H1 (cell line): ENCODE measurements at places on chromosomes 11 and 22.
A peak's percentile ranks its signal among the peaks of the same experiment; 100 is the strongest.

DNA sequence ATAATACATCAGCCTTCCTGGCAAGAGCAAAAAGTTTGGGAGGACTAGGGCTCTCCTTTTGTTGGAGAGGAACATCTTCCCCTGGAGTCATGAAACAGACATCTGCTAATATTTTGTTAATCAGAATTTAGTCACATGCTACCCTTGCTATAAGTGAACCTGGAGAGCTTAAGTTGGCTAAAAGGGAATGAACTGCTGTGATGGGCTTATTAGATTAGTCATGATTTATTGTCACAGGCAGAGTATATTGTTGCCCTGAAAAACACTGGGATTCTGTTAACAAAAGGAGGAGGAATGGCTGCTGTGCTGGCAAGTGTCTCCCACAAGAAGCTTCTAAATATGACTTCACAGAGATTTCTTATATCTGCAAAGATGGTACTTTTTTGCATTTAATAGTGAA, 16.0 kb downstream of the TCP11L1 start:
- DNase-seq: no peak

- peak; percentile 36 for DNase-seq
Measured at GRCh38 chr11:36258730-36259360, 30.4 kb downstream of the COMMD9 start.

DNA sequence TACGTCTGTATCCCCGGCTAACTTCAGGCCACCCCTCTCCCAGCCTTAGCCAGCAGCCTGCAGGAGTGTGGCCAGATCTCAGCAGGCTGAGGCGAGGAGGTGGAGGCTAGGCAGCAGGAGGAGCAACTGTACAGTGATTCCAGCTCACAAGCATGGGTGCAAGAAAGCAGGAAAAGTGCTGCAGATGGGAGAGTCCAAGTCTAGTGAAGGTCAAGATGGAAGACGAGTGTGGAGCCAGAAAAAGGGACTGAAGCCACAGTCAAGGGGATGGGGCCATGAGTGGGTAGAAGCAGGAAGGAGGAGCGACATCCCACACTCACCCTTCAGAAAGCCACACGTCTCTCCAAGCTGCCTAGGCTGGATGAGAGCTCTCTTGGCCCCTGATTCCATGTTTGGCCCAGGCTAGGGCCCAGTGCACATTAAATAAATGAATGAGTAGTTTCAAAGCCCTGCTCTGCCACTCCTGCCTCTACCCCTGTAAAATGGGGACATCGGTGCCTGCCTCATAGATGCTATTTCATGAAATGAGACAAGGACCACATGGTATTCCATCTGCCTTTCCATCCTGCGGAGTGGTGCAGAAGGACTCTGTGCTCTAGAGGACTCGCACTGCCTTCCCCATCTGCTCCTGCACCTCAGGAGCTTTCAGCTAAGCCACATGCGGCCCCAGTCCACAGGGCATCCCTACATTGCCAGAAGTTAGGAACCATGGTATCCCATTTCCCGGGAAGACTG, 2.9 kb downstream of the YDJC start:
- no peak for DNase-seq

DNA sequence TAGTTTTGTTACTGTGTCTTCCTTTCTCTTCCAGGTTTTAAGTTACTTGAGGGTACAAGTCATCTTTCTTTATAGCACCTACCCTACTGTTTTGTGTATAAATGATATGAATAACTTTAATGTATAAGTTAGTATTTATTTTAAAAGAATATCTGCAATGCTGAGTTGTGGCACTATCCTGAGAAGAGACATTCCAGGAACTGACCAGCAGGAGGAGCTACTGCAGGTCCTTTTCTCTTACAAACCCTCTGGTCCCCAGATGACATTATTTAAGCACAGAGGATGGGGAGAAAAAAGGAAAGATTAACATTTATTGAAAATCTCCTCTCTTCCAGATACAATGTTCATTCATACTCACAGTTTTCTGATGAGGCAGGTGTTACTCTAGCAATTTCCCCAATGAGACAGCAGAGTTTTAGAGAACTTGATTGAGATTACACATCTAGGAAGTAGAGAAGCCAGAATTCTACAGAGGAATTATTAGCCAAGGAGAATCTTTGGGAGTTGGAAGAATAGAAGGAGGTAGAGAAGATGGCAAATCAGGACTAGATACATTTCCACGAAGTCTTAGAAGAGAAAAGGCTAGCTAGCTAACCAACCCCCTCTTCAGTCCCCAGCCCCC, 541.2 kb upstream of the API5 start:
- DNase-seq: peak; percentile 7

DNA sequence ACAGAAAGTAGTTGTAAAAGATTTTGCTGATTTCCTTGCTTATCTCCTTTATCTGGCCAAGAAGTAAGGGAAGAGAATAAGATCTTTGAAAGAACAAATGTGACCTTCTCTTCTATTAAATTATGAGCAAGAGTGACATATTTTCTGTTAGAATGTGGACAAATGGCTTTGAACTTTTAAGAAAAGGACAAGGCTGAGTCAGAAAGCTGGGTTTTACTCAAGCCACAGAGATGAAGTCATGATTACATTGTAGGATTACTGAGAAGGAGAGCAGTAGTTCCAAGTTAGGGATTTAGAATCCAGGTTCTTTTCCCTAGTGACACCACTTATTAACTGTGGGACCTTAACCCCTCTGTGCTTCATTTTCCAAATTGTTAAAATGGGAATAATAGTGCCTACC, 13.5 kb downstream of the CCDC90B start:
- DNase-seq: no peak

- DNase-seq: no peak
Measured at GRCh38 chr11:123404676-123405075, 25.4 kb upstream of the GRAMD1B start.

GRCh38 chr11:63023841-63024648, 8.4 kb upstream of the SLC22A8 start:
- peak; percentile 29 for DNase-seq

- DNase-seq: no peak
Measured at GRCh38 chr11:19382131-19382611, 141.4 kb upstream of the E2F8 start.

GRCh38 chr11:61095021-61095420, 7.3 kb upstream of the CD5 start:
- no peak for DNase-seq

DNA sequence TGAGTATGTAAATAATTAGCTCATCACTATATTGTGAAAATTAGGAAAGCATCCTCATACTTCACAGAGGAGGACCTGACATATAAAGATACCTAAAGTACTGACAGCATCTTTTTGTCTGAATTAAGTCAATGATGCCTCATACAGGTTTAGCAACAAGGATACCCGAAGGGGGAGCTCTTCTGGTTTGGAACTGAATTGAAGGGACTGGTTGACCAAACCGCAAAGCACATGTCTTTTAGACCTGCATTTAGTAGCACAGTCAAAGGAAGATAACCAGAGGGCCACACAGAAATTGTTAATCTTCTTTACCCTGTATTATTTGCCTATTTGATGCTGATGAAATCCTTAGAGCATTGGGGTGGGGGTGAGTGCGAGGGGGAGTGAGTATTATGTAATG, 12.9 kb upstream of the WT1 start:
- DNase-seq: no peak

DNA sequence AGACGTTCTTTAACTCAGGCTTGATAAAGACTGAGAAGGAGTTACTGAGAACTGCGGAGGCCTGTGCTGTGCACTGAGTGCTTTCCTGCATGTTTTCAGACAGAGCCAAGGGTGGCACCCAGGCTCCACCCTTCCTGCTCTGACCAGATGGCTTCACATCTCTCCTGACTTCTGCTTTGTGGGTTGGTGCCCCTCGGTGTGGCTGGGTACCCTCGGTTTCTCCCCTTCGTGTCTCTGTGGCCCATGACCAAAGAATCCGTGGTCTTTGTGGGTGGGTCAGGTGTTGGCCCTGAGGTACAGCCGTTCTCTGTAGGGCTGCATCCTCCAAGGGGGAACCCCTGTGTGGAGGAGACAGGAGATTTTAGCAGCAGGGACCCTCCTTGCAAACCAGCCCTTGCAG, 34.3 kb downstream of the GRIK4 start:
- DNase-seq: no peak

DNA sequence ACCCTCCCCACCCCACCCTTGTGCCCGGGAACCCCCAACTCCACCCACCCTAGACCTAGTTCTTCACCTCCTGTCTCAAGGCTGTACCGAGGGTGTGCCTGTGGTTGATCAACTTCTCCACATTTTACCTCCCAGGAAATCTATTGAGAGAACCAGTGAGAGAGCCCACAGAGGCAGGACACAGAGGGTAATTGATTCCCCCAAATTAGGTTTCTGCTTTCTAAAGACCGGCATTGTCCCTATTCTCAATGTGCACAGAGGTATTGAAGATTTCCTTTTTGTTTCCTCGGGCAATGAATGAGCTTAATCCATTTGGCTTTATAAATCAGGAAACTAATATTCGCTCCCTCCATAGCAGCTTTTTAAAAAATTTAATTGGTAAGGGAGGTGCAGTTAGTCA, 6.0 kb upstream of the LMO1 start:
- DNase-seq: no peak

DNA sequence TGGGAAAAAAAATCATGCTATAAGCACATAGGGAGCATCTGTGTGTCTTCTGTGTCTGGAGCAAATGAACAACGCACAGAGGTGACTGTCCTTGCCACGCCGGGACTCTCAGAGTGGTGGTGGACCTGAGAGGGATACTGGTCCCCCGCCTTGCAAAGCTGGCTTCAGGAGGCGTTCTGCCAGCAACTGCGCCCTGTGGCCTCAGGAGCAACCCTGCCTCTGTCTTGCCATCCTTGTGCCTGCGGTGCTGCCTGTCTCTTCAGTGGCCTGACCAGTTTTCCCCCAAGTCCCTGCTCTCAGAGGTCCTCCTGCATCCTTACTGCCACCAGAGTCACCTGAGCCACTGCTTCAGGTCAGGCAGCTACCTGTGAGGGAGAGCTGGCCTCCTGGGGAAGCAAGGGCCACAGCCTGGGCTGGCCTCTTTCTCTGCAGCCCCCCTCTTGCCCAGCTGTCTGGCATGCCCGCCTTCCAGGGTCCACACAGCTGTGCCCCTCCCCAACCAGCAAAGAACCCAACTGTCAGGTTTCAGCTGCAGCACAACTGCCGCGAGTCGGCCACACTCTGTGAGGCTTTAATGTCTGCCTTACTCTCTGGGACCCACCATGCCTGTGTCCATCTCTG, 30.4 kb upstream of the YPEL1 start:
- no peak for DNase-seq

GRCh38 chr11:75374646-75375045, 23.2 kb upstream of the ARRB1 start:
- no peak for DNase-seq

DNA sequence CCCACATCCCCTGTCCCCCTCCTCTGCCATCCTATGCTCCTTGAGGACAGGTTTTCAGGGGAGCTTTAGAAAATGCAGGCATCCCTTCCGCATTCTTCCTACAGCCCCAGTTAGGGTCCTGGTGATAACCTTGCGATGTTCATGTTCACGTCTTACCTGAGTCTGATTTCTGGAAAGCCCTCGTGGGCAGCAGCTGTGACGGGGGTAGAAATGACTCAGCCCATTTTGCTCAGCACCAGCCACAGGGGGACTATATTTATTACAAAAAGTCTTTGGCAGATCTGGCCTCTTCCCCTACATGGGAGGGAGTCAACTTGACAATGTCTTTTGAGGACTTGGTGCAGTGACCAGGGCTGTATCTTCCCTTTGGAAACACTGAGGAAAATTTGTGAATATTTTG, 12.3 kb downstream of the PKNOX2 start:
- DNase-seq: no peak
